ENCODE measurements at places on chromosomes 16 and 17. TPM values are rescaled to one million over a fixed set of nuclear protein-coding genes. Genes with fewer than 3 reads are reported as not detected.

TSPAN10 gene
- 1.2 TPM for total RNA-seq

DNA sequence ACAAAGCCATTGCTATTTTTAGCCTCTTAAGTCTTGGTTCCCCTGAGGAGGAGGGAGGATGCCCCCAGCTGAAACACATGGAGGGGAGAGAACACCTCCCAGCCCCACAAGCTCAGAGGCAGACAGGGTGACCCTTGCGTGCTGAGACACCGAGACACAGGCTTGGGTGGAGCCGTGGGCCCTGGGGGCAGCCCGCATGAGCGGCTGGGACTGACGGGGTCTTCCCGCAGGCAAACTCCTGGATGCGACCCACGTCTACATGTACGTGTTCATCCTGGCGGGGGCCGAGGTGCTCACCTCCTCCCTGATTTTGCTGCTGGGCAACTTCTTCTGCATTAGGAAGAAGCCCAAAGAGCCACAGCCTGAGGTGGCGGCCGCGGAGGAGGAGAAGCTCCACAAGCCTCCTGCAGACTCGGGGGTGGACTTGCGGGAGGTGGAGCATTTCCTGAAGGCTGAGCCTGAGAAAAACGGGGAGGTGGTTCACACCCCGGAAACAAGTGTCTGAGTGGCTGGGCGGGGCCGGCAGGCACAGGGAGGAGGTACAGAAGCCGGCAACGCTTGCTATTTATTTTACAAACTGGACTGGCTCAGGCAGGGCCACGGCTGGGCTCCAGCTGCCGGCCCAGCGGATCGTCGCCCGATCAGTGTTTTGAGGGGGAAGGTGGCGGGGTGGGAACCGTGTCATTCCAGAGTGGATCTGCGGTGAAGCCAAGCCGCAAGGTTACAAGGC, 9.8 kb downstream of the SLC16A3 start:
- peak; percentile 88 for DNase-seq
- no peaks in the 10 kb centered on the region for H3K27me3 ChIP-seq
- peaks cover 65% of the 10 kb centered on the region for H3K4me1 ChIP-seq
- H3K36me3 ChIP-seq, result peaks cover 51% of the 10 kb centered on the region
- peak overlapping the region; percentile 71 for H3K27ac ChIP-seq

DNA sequence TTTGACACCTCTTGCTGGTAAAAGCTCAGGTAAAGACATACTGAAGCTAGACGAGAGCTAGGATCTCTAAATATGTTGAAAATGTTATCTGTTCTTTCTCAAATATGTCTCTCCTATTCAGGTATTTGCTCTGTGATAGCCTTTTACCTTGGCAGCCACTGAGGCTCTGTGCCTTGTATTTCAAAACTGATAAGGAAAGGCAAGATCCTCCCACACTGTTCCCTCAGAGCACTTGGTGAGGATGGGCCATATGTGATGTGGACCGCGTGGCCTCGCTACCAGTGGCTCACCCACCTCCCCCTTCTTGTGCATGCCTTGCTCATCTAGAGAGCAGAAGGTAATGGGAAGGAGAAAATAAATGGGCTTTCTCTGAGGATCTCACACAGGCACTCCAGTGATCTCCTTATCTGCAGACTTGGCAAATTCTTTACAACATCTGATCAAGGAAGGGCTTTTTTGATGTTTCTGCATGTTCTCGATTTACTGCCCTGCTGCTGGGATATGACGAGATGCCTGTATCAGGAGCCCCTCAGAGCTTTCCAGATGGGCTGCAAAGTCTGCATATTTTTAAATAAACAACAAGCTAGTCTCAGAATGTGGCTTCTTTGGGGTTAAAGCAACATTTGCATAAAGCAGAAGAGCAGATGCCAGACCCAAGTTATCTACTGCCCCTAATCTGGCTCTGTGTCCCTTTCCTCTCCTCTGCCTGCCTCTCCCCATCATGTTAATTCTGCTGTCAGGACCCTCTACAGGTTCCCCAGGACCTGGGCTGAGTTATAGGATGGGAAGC, 16.9 kb downstream of the HOXB1 start:
- H3K4me3 ChIP-seq, result peak overlapping the region; percentile 49
- peaks cover 32% of the 10 kb centered on the region for H3K27me3 ChIP-seq
- peaks cover 52% of the 10 kb centered on the region for H3K4me1 ChIP-seq
- peak overlapping the region; percentile 54 for H3K27ac ChIP-seq

GRCh38 chr17:30858556-30859250, 26.9 kb downstream of the ATAD5 start:
- no peaks in the 10 kb centered on the region for H3K4me1 ChIP-seq
- no peak overlapping the region for H3K27ac ChIP-seq
- no peak overlapping the region for H3K4me3 ChIP-seq
- H3K27me3 ChIP-seq, result no peaks in the 10 kb centered on the region
- DNase-seq, result no peak

FLII gene
- 364 TPM for total RNA-seq
